ENCODE measurements at places on chromosomes 7 and 10. TPM values are rescaled to one million over a fixed set of nuclear protein-coding genes. Genes with fewer than 3 reads are reported as not detected.
A peak's percentile ranks its signal among the peaks of the same experiment; 100 is the strongest.

GRCh38 chr7:133330085-133330484, 77.2 kb downstream of the EXOC4 start:
- no peak for DNase-seq

GRCh38 chr7:112080441-112080840, 125.8 kb downstream of the DOCK4 start:
- DNase-seq: peak; percentile 68

CALHM3 gene
- not detected for polyA plus RNA-seq

- DNase-seq: no peak
These were observed 23.1 kb downstream of the PAPOLB start for GRCh38 chr7:4838626-4839334.

OPALIN gene
- not detected for polyA plus RNA-seq

GRCh38 chr10:6091630-6092029, 2.8 kb downstream of the RBM17 start:
- no peak for DNase-seq

- DNase-seq: no peak
These were observed 94.7 kb upstream of the LYZL2 start for GRCh38 chr10:30724296-30724695.

DNA sequence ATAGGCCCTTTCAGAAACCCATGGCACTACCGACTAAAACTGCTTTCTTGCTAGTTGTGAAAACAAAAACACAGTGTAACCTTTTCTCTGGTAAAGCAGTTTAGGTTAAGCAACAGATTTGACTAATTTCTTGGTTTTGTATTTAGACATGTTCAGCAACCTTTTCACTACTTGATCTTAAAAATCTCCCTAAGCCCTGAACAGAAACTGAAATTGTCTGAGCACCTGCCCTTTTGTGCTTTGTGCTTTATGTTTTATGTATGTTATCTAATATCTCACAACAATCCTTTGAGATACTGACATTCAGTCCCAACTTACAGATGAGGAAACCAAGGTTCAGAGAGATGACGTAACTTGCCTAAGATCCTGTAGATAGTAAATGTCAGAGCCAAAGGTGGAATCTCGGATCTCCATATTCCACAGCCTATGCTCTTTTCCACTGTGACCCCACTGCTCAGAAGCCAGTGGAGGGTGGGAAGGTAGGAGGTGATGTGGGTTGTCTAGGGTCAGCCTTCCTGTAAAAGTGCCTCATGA, 146.6 kb downstream of the LCOR start:
- DNase-seq: no peak

NEUROD6 gene
- polyA plus RNA-seq: not detected

- DNase-seq: no peak
These were observed 22.1 kb downstream of the STAMBPL1 start for GRCh38 chr10:88901984-88902789.

AKR1C8 gene
- polyA plus RNA-seq: not detected

- no peak for DNase-seq
These were observed 130.7 kb upstream of the ZMIZ1 start for GRCh38 chr10:78937800-78938694.

DNA sequence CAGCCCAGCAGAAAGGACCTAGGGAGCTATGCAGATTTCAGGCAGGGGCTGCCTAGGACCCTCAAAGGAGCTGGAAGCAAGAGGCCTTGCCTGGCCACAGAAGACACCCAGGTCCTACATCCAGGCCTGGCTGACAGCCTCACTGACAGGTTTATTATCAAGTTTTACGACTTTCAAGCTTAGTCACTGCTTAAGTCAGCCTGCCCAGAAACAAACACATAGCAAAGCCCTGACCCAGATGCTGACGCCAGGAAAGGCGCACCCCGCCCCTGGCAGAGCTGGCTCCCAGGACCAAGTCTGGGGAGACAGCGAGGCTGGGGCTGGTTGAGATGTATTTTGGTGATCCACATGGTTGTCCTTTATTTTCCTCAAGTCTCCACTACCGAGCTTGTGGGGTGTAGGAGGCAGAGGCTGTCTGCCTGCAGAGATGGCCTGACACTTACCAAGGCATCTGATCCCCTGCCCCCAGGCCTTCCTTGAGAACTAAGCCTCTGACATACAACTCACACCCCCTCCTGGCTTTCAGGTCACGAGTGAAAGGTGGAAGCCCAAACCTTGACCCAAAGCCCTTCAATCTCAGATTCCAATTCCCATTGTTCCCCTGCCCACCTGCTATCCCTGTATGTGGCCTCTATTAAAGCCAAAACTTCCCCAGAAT, 80.7 kb upstream of the EMX2 start:
- DNase-seq: no peak

GRCh38 chr7:153413540-153414287, 638.5 kb upstream of the DPP6 start:
- DNase-seq: no peak

- no peak for DNase-seq
These were observed 45.6 kb downstream of the MINDY4 start for GRCh38 chr7:30816645-30817370.

DNA sequence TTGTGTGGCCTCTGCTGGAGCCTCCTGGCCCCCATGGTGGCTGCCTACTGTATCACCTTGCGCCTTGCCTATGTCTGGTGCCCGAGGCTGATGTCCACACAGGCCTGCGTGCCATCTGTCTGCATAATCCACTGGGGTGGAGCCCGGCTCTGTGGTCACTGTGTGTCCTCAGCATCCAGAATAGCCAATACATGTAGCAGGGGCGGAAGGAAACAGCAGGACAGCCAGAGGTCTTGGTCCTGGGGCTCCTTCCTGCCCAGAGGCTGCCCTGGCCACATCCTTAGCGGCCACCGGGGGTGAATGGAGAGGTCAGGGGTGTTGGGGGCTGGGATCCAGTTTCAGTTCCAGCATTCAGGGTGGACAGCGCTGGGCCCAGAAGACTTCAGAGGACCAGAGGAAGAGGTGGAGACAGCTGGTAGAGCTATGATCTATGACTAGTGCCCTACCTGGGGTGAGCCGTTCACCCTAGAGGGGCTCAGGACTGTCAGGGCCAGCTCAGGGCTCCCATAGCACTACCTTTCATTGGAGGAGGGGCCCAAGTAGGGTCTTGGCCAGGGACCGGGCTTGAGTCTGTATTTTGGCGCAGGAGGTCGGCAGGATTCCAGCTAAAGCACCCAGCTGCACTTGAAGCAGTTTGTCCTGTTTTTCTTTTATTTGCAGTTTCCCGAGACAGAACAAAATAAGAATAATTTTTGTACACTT, 15.9 kb downstream of the YKT6 start:
- DNase-seq: no peak

PRLHR gene
- not detected for polyA plus RNA-seq

GNGT1 gene
- not detected for polyA plus RNA-seq

KAZALD1 gene
- polyA plus RNA-seq: 0.37 TPM

KIN gene
- 3.4 TPM for polyA plus RNA-seq

All from B cell (primary cell).